Activated CD8-positive, alpha-beta memory T cell treated with anti-CD3 and anti-CD28 coated beads for 4 hours (primary cell): ENCODE measurements at places on chromosomes 12 and 14.

GRCh38 chr12:59164991-59165718, 244.9 kb upstream of the LRIG3 start:
- no peak for DNase-seq

- no peak for DNase-seq
Measured at GRCh38 chr14:62162998-62163589, 400.9 kb downstream of the SNAPC1 start.

GRCh38 chr14:50260511-50260910, 29.1 kb upstream of the SOS2 start:
- no peak for DNase-seq

GRCh38 chr14:21626491-21627230, 8.1 kb downstream of the OR10G2 start:
- no peak for DNase-seq

DNA sequence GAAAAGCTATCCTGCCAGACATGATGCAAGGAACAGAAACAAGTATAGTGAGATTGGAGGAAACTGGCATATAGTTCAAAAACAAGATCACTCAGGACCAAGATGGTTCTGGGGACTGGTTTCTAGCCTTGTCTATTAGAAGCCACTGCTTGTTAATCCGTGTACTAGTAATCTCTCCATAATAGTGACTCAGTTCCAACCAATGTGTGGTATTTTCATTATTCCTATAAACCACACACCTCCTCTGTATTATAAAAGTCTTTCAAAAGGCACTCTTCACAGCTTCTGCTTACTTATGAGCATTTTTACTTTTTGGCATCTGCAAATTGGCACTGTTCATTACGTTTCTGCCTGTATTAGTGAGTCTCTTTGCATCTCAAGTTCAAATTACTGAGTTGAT, 140.3 kb downstream of the SLC6A15 start:
- DNase-seq, result no peak

GRCh38 chr14:102235275-102235897, 69.6 kb downstream of the MOK start:
- peak; percentile 33 for DNase-seq

- DNase-seq, result no peak
Measured at GRCh38 chr12:50661300-50662115, 102.4 kb upstream of the ATF1 start.

- DNase-seq, result no peak
Measured at GRCh38 chr12:93272997-93273396, 104.7 kb upstream of the NUDT4 start.

- no peak for DNase-seq
Measured at GRCh38 chr14:67411820-67412421, at the start of gene PLEK2. PLEK2 (minus strand) TSS chr14:67412165; CDS start chr14:67412059, 106 bp downstream.

GRCh38 chr14:89466484-89466883, 49.5 kb upstream of the FOXN3 start:
- DNase-seq, result peak; percentile 43

GRCh38 chr14:94568186-94568585, 6.9 kb downstream of the SERPINA4 start:
- DNase-seq, result no peak

- no peak for DNase-seq
Measured at GRCh38 chr14:97523936-97524335, 726.8 kb downstream of the VRK1 start.

GRCh38 chr12:27032679-27033078, 10.3 kb downstream of the MED21 start:
- DNase-seq, result no peak

GRCh38 chr14:94376976-94377865, 11.2 kb downstream of the SERPINA1 start:
- no peak for DNase-seq

GRCh38 chr12:49227713-49228112, 37.2 kb upstream of the TUBA1C start:
- no peak for DNase-seq

DNA sequence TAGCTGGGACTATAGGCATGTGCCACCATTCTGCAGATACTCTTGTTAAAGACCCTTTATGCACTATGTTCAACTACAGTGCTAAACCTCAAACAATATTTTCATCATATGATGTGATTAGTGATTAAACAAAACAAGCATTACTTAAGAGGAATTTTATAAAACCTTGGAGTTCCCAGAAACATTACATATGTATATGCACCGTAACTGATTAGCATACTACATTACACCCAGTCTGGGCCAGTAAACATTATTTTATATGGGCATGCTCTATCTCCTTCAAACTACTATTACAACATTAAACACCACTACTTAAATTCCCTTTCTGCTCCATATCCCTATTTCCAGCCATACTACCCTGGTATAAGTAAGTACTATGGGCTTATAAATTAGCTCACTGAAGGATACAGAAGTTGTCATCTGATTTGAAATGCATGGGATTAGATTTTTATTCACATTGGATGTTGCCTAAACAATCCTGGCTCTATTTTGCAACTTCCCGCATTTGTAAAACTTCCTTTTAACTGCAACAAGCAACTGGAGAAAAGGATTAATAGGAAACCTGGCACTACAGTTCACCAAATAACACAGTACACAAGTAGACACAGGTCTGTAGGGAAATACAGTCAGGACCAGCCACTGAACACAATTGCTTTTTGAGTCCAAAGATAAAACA, 205.8 kb downstream of the MED13L start:
- no peak for DNase-seq

GRCh38 chr12:66065641-66066136, 64.9 kb downstream of the LLPH start:
- no peak for DNase-seq

DNA sequence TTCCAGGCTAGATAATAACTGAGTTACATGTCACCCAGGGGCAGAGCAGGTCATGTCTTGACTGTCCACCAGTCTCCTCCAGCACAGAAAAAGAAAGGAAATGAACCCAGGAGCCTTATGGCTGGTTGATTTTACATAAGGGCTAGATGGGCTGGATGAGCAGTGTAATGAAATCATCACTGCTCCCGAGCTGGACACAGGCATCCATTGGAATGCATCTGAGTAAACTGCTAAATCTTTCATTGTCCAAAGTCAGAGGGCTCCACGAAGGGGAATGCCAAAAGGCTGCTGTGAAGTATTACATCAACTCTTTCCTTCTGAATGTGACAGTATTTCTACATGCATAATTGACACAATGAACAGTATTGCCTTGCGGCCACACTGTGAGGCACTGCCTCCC, 30.1 kb upstream of the TSPAN11 start:
- DNase-seq, result no peak

- DNase-seq, result no peak
Measured at GRCh38 chr14:75630695-75631452, 29.8 kb downstream of the ERG28 start.

- no peak for DNase-seq
Measured at GRCh38 chr12:902581-902980, 46.9 kb downstream of the RAD52 start.

DNA sequence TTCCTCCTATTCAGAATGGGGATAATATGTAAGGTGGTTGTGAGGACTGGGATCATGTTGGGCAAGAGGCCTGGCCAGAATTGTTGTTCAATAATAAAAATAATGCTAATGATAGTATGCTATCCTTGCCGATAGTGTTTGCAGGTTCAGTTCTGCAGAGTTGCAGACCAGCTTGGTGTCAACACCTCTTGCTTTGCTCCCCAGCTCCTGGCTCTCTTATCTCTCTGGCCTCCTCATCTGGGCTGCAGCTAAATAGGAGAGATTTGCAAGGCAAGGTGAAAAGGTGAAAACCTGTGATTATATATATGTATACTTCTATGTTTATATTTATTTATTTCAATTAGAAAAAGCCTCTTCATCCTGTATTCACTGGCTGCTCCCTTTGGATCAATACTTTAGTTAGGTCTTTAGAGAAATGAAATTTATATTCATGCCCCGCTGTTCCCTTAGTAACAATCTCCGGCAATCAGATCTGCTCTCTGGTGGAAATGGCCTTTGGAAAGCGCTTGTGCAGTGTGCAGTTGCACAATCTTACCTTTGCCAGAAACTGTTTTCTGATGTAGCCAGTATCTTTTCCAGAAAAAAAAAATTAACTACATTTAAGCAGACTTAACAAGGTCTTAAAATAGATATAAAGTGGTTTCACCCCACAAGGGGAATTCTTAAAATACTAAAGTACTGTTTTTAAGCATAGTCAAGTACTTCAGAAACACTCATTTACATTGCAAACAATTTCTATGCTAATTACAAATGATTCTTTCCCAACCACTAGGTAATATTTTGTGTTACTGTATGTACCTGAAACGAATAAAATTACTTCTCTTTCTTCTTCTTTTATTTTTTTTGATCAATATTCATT, 19.1 kb upstream of the ACVR1B start:
- DNase-seq, result no peak

DNA sequence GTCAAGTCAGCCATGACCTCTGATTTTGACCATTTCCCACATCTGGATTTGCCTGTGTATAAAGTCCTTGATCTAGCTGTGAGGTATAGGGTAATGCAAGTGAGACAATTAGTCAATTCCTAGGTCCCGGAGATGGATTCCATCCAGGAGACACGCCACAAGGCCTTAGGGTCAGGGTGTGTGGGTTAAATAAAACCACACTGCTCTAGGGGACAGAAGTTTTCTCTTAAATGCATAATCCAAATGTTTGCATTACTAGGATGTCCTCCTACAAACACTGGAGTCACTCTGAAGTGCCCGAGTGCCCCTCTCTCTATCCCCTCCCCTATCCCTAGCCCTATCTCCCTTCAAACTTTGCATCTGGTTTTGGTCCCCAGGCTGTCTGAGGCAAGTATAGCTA, 26.8 kb downstream of the LRIG3 start:
- DNase-seq, result no peak

DNA sequence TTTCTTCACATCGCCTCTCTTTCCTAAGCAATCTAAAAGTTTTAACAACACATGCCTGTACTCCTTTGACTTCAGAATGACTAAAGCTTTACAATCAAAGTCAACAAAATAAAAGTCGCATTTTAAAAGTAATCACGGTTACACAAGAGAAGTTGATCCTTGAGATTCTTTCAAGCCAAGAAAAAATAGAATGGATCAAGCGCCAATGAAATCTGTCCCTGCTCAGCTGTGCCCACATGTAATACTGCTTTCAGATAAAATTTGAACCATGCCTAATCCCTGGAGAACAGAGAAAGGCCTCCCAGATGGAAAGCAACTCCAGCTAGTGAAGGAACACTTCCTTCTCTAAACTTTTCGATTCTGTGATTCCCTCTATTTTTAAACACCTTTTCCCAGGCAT, 113.1 kb downstream of the FBXL14 start:
- no peak for DNase-seq

GRCh38 chr14:59871166-59871495, 555 bp upstream of the RTN1 start:
- no peak for DNase-seq

GRCh38 chr14:29236401-29236800, 469.8 kb downstream of the FOXG1 start:
- no peak for DNase-seq

DNA sequence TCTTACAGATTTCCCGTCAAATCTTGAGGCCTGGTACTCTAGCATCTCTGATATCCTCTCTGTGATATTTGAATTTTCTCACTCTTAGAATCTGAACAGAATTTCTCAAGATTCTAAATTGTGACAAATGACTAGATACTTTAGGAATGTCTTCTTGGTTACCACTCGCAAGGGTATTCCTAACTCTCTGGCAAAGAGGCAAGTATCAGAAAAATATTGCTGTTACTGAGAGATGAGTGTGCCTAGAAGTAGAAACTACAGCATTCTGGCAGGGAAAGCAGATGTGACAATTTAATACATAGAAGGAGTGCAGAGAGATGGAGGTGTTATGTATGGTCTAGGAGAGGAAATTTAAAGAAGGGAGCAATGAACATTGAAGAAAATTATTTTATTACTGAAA, 467.8 kb downstream of the LRIG3 start:
- no peak for DNase-seq

DNA sequence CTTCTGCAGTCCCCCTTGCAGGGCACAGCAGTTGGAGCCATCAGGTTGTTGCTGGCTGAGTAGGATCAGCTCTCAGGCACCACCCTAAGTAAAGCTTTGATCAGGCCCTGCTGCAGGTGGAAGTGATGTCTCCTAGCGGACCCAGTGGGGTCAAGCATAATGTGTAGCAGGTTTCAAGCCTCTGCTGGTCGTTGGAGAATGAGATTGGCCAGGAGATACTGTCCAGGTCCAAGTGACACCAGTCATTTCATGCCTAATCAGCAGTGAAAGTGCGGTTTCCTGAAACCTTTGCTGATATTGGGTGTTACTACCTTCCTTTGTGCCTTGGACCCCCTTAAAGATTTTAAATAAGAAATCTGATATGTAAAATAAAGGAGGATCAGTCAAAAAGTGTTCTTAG, 72.6 kb downstream of the SUSD6 start:
- no peak for DNase-seq

DNA sequence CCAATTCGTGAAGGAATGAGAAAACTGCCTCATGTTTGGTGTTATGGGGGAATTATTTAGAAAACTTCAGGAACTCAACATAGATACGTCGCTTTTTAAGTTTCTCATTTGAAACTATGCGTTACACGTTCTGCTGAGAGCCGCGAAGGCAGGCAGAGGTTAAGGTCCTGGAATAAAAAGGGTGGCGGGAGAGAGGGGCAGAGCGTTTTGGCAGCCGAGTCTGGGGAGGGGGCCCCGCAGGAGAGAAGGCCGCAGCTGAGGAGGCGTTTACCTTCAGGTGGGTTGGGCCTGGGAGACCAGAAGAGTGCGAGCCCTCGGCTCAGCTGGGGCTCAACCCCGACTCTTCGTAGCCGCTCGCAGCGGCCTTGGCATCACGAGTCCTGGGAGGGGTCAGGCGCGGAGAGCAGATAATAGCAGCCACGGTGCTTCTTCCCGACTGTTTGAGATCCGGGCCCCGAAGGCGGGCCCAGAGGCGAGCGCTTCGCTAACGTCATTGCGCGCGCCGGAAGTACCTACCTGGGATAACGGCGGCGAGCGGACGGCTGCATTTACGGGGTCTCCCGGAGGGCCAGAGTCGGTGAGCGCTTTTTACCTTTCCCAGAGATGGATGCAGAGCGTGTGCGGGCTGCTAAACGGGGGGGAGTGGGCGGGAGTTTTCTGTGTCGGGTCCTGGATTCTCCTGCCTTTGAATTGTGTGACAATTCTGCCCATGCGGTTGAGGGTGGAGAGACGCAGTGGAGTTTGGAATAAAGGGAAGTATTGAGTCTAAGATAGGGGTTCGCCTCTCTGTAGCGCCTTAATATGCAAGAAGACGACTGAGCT, at the start of the genes PPHLN1 and ZCRB1:
Gene PPHLN1 (plus strand): TSS at position 515 of the 822 bp plus-strand sequence. CDS start 9,736 bp downstream, outside the sequence.
Gene ZCRB1 (minus strand): TSS at position 442 of the 822 bp plus-strand sequence. CDS start 1,992 bp downstream, outside the sequence.
- DNase-seq, result peak; percentile 43

DNA sequence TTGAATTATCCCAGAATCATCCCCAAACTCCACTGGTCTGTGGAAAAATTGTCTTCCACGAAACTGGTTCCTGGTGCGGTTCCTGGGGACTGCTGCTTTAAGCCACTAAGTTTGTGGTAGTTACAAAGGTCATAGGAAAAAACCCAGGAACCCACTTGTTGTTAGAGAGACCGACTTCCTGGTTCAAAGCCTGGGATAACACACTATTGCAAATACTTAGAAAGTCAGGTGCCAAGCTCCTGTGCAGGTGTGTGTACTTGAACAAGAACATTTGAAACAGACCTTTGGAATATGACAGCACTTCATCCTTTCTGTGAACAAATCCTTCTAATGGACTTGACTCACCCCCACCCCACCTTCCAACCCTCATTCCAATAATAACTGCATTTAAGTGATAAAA, 519.6 kb downstream of the GLT1D1 start:
- DNase-seq, result no peak

GRCh38 chr12:66929121-66929520, 250.2 kb upstream of the GRIP1 start:
- no peak for DNase-seq

GRCh38 chr14:58200846-58201245, 897 bp downstream of the ACTR10 start:
- DNase-seq, result no peak
